MCF 10A (cell line): ENCODE measurements at places on chromosomes 4 and X. TPM values are rescaled to one million over a fixed set of nuclear protein-coding genes. Genes with fewer than 3 reads are reported as not detected.
A peak's percentile ranks its signal among the peaks of the same experiment; 100 is the strongest.

DNA sequence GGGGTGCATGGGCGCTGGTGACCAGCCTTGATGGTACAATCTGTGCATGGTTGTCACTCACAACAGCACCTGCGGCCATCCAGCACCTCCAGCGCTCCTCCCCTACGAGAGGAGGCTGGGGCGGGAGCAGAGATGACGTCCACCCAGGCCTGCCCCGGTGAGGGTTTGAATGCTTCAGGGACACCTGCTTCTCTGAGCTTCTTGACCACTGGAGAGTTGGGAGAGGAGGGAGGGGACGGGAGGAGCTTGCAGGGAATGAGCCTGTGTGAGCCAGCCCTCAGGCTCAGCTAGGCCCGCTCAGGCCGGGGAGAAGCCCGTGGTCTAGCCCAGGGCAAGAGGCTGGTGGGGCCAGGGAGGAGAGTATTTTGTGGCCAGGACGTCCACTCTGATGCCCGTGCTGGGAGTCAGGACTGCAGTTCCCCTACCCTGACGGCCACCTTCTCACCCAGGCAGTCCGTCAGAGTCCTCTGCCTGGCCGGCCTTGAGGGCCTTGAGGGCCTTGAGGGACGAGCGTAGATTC is 59.2 kb downstream of the CPZ start:
- no peak overlapping the region for H3K27ac ChIP-seq
- DNase-seq, result no peak
- no peaks in the 10 kb centered on the region for H3K27me3 ChIP-seq
- H3K4me1 ChIP-seq, result no peaks in the 10 kb centered on the region
- H3K4me3 ChIP-seq, result no peak overlapping the region

- no peak overlapping the region for H3K27ac ChIP-seq
- peak; percentile 50 for DNase-seq
- H3K27me3 ChIP-seq, result no peaks in the 10 kb centered on the region
- no peaks in the 10 kb centered on the region for H3K4me1 ChIP-seq
- no peaks in the 10 kb centered on the region for H3K36me3 ChIP-seq
- H3K4me3 ChIP-seq, result no peak overlapping the region
These were observed 43.5 kb downstream of the NUDT9 start for GRCh38 chr4:87465739-87466366.

CYSLTR1 gene
- 0.16 TPM in 1 of 2 replicates, not detected in the other for total RNA-seq

DNA sequence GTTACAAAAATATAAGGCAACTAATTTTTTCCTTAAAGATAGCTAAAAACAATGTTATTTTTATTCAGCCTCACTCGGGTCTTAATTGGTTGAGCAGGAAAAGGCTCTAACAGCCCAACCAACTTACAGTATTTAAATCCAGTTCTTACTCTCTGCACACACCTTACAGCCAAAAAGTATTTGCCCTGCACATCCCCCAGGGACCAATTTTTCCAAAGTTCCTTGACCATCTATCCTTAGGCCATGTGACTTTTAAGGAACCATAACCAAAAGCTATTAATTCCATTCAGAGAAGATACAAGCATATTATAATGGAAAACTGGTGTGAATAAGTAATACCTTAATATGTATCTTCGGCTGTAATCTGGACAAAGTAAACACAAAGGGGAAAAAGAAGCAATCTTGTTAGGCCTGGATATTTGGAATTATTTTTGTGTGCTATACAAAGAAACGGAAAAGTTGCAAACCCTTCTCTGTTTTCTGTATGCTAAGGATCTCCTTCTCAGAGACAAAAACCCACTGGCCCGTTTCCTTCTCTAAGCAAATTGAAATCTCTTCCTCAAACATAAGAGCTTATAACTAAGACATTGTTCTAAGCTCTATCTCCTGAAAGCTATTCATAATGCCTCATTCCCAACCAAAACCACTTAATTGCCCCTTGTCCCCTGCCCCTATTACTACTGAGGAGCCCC is 1.0 kb upstream of the THAP9 start:
- no peak for DNase-seq
- H3K36me3 ChIP-seq, result peaks cover 31% of the 10 kb centered on the region
- no peak overlapping the region for H3K4me3 ChIP-seq
- H3K27ac ChIP-seq, result no peak overlapping the region
- peaks cover 8% of the 10 kb centered on the region for H3K4me1 ChIP-seq
- no peaks in the 10 kb centered on the region for H3K27me3 ChIP-seq

DNA sequence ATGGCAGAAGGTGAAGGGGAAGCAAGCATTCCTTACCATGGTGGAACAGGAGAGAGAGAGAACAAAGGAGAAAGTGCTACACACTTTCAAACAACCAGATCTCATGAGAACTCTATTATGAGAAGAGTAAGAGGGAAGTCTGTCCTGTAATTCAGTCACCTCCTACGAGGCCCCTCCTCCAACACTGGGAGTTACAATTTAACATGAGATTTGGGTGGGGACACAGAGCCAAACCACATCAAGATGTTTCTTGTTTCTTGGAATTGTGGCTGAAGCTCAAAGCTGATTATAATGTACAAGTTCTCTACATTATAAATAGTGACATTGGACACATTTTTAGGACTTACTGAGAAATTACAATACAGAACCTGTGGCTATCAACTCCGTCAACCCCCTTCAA is 29.5 kb upstream of the TAPT1 start:
- no peaks in the 10 kb centered on the region for H3K36me3 ChIP-seq
- H3K27ac ChIP-seq, result no peak overlapping the region
- H3K27me3 ChIP-seq, result no peaks in the 10 kb centered on the region
- no peak overlapping the region for H3K4me3 ChIP-seq

GRCh38 chr4:17124767-17125166 is 226.3 kb upstream of the LDB2 start:
- no peaks in the 10 kb centered on the region for H3K4me1 ChIP-seq
- no peak overlapping the region for H3K4me3 ChIP-seq
- no peak for DNase-seq

DNA sequence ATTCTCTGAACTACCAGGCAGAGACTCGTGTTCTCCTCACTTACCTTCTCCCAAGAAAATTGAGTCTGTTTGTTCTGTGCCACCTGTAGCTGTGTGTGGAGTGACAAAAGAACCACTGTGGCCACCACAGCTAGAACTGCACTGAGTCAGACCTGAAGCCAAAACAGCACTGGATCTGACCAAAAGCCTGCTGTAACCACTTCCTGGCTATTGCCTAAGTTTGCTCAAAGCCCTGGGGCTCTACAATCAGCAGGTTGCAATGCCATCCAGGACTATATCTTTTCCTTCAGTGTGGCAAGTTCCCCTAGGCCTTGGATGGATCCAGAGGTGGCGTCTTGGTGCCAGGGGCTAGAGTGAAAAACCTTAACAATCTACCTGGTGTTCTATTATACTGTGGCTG is 449.1 kb downstream of the FAM133A start:
- no peaks in the 10 kb centered on the region for H3K36me3 ChIP-seq
- H3K27ac ChIP-seq, result peak overlapping the region; percentile 73
- peaks cover 32% of the 10 kb centered on the region for H3K27me3 ChIP-seq
- no peak overlapping the region for H3K4me3 ChIP-seq
- peak; percentile 61 for DNase-seq
- H3K4me1 ChIP-seq, result peaks cover 8% of the 10 kb centered on the region

SERTM2 gene
- not detected in 2 replicates for total RNA-seq

WNK3 gene
- not detected in 2 replicates for total RNA-seq

- H3K4me3 ChIP-seq, result no peak overlapping the region
- no peaks in the 10 kb centered on the region for H3K4me1 ChIP-seq
- H3K27me3 ChIP-seq, result no peaks in the 10 kb centered on the region
These were observed 288.2 kb upstream of the CTSO start for GRCh38 chr4:156241896-156242295.

MAGEA12 gene
- not detected in 2 replicates for total RNA-seq

GRCh38 chr4:7549866-7550265 is 115.1 kb upstream of the PSAPL1 start:
- H3K27ac ChIP-seq, result no peak overlapping the region
- peaks cover 14% of the 10 kb centered on the region for H3K4me1 ChIP-seq
- no peak overlapping the region for H3K4me3 ChIP-seq
- H3K36me3 ChIP-seq, result peaks cover 6% of the 10 kb centered on the region
- H3K27me3 ChIP-seq, result no peaks in the 10 kb centered on the region
- no peak for DNase-seq

HMX1 gene
- not detected in 2 replicates for total RNA-seq

GRCh38 chr4:56732301-56732700 is 51.2 kb upstream of the HOPX start:
- H3K4me3 ChIP-seq, result no peak overlapping the region
- no peaks in the 10 kb centered on the region for H3K27me3 ChIP-seq
- peak overlapping the region; percentile 17 for H3K27ac ChIP-seq
- peaks cover 27% of the 10 kb centered on the region for H3K4me1 ChIP-seq
- H3K36me3 ChIP-seq, result no peaks in the 10 kb centered on the region

GRCh38 chrX:101462892-101463291 is 22.4 kb upstream of the ARMCX4 start:
- H3K4me1 ChIP-seq, result no peaks in the 10 kb centered on the region
- DNase-seq, result peak; percentile 51
- H3K27me3 ChIP-seq, result peaks cover 63% of the 10 kb centered on the region
- no peak overlapping the region for H3K27ac ChIP-seq
- H3K4me3 ChIP-seq, result no peak overlapping the region

PHKA1 gene
- total RNA-seq, result 8.9 and 9.1 TPM in 2 replicates

XAGE1A gene
- total RNA-seq, result not detected in 2 replicates

DNA sequence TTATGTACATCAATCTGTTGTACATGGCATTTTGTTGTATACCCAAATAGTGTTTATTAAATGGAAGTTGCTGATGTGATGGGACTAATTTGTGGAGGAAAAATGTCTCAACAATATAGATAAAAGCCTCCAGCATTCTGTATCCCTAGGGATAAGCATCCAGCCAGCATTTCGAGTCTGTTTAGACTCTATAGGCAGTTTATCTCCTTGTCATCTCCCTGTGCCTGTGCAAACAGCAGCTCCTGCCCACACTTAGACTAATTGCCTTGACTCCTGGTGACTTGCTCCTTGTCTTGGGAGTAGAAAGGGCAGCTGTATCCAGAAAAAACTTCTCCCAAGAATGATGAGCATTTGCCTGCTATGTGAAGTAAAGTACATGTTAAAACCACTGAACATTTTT is 83.8 kb downstream of the DOCK11 start:
- no peaks in the 10 kb centered on the region for H3K27me3 ChIP-seq
- H3K27ac ChIP-seq, result no peak overlapping the region
- H3K4me1 ChIP-seq, result no peaks in the 10 kb centered on the region
- H3K36me3 ChIP-seq, result no peaks in the 10 kb centered on the region
- DNase-seq, result no peak
- H3K4me3 ChIP-seq, result no peak overlapping the region

DNA sequence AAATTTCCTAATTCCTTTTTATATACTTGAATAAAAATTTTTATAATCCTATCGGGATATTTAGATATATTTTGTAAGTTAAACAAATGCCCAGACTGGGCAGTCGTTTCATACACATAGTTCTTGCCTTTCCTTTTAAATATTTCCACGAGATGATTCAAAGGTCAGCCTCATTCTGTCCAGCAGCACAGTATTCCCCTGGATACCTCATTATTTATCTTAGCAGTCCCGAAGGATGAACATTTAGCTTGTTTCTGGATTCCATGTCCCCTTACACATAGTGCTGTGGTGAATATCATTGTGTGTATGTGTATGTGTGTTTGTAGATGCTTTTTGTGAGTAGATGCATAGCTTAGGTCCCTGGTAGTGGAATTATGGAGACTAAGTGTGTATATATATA is 38.3 kb downstream of the RAPGEF2 start:
- DNase-seq, result no peak
- no peak overlapping the region for H3K27ac ChIP-seq
- H3K27me3 ChIP-seq, result no peaks in the 10 kb centered on the region
- H3K36me3 ChIP-seq, result no peaks in the 10 kb centered on the region
- H3K4me1 ChIP-seq, result peaks cover 4% of the 10 kb centered on the region
- no peak overlapping the region for H3K4me3 ChIP-seq

GRCh38 chr4:8414377-8414776 is 26.1 kb downstream of the ACOX3 start:
- no peak overlapping the region for H3K27ac ChIP-seq
- peaks cover 3% of the 10 kb centered on the region for H3K4me1 ChIP-seq
- peaks cover 21% of the 10 kb centered on the region for H3K36me3 ChIP-seq
- H3K27me3 ChIP-seq, result no peaks in the 10 kb centered on the region

APLN gene
- not detected in 2 replicates for total RNA-seq

LGI2 gene
- total RNA-seq, result 0.20 TPM in 1 of 2 replicates, not detected in the other

TRPC3 gene
- total RNA-seq, result not detected in 2 replicates

DNA sequence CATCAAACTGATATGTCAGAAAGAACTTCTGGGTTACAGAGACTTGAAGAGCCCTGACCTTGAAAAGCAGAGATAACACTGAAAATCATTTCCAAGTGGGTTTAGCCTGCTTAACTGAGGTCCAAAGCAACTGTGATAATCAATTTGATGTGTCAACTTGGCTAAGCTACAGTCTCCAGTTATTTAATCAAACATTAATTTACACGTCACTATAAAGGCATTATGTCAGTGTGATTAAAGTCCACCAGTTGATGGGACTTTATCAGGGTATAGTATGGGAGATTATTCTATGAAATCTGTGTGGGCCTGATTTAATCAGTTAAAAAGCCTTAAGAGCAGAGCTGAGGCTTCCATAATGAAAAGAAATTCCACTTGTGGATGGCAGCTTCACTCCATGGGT is 69.1 kb upstream of the PRSS48 start:
- no peaks in the 10 kb centered on the region for H3K4me1 ChIP-seq
- H3K36me3 ChIP-seq, result no peaks in the 10 kb centered on the region
- no peak overlapping the region for H3K4me3 ChIP-seq
- no peaks in the 10 kb centered on the region for H3K27me3 ChIP-seq
- no peak for DNase-seq
- H3K27ac ChIP-seq, result no peak overlapping the region

CXorf49 gene
- not detected in 2 replicates for total RNA-seq

GRCh38 chrX:41621222-41621723 is 67.5 kb upstream of the GPR34 start:
- peaks cover 60% of the 10 kb centered on the region for H3K27me3 ChIP-seq
- no peak for DNase-seq
- no peaks in the 10 kb centered on the region for H3K4me1 ChIP-seq
- no peak overlapping the region for H3K4me3 ChIP-seq

PITX2 gene
- total RNA-seq, result 0.77 and 0.79 TPM in 2 replicates

GRCh38 chr4:161419822-161420221 is 744.0 kb downstream of the FSTL5 start:
- no peak overlapping the region for H3K4me3 ChIP-seq
- H3K4me1 ChIP-seq, result no peaks in the 10 kb centered on the region
- no peaks in the 10 kb centered on the region for H3K27me3 ChIP-seq
- H3K36me3 ChIP-seq, result no peaks in the 10 kb centered on the region

MMRN1 gene
- total RNA-seq, result not detected in 2 replicates
